ENCODE measurements at places on chromosomes 3 and 15.

- H3K27ac ChIP-seq, result no peak overlapping the region
- peaks cover 5% of the 10 kb centered on the region for H3K27me3 ChIP-seq
- H3K4me1 ChIP-seq, result no peaks in the 10 kb centered on the region
- DNase-seq, result no peak
- H3K36me3 ChIP-seq, result no peaks in the 10 kb centered on the region
These were observed 497.7 kb upstream of the THBS1 start for GRCh38 chr15:39083213-39083612.

DNA sequence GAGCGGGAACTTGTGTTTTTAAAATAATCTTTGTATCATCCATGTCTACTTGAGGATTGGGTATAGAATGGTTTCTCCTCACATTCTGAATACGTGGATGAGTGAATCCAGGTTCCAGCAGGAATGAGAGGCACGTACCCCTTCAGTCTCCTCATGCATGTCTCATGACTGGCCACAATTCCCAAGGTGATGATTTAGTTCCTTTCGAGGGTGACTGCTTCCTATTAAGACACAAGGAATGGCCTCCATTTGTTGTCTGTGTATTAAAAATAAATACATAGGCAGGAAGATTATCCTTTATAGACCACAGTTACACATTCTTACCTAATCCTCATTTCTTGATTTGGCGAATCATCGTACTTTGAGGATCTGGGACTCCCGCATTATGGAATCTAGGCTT, 217.0 kb upstream of the LRIG1 start:
- no peaks in the 10 kb centered on the region for H3K36me3 ChIP-seq
- no peaks in the 10 kb centered on the region for H3K4me1 ChIP-seq
- DNase-seq, result no peak
- no peak overlapping the region for H3K4me3 ChIP-seq
- no peak overlapping the region for H3K27ac ChIP-seq

- no peaks in the 10 kb centered on the region for H3K27me3 ChIP-seq
- H3K4me3 ChIP-seq, result no peak overlapping the region
- H3K36me3 ChIP-seq, result no peaks in the 10 kb centered on the region
These were observed 59.4 kb downstream of the CDC25A start for GRCh38 chr3:48128774-48129173.

DNA sequence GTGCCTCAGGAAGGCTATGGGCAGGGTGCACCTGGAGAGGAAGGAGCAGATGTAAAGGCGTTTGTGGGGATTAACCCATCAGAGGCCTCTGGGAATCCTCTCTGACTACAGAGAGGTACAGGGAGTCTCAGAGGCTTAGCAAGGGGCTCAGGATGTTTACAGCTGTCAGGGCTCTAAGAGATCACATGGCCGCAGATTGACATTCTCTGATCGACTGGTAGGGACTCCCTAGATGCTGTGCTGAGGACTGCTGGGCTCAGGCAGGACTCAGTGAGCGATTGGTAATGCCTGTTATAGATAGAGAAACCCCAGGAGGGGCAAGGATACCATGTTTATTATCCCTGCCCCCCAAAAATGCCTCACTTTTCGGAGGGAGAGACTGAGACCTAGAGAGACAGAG, 103.5 kb downstream of the CORO2B start:
- H3K36me3 ChIP-seq, result no peaks in the 10 kb centered on the region
- no peak overlapping the region for H3K27ac ChIP-seq
- no peak for DNase-seq
- H3K4me1 ChIP-seq, result no peaks in the 10 kb centered on the region

DNA sequence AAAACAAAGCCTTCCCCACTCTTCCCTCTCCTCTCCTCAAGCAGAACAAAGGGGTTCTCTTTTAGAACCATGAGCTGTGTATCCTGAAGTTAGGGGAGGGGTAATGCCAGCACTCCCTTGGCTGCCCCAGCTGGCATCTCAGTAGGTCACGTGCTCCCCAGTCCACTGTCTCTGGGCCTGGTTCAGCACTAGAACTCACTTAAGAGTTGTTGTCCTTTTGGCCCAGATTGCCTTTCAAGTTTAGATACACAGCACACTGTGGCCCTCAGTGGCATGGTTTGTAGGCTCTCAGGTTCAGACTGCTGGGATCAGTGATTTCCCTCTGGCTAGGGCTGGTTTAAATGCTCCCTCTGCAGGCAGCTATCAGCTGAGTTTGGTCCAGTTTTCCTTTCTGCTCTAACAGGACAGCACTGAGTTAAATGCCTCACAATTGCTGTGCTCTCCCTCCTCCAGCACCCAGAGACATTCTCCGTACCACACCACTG, 188.4 kb upstream of the ST8SIA2 start:
- no peak for DNase-seq
- no peaks in the 10 kb centered on the region for H3K36me3 ChIP-seq
- no peak overlapping the region for H3K4me3 ChIP-seq
- H3K27me3 ChIP-seq, result peaks cover 26% of the 10 kb centered on the region
- H3K4me1 ChIP-seq, result no peaks in the 10 kb centered on the region
- no peak overlapping the region for H3K27ac ChIP-seq

DNA sequence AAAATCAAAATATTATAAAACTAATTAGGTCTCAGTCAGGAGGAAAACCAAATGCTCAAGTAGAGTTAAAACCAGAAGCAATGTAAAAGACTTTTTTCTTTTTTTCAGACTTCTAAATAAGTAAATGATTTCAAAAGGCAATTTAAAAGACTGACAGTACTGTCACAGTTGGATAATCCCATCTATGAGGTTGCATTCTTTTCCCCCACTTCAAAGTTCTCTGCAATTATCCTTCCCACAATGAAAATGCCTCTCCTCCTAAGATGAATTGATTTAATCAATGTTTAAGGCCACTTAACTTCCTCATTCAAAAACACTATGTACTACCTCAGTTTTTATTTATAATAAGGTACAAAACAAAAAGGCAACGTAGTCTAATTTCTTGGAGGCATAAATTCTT, 8.1 kb downstream of the MRPL3 start:
- peaks cover 46% of the 10 kb centered on the region for H3K36me3 ChIP-seq
- H3K4me3 ChIP-seq, result no peak overlapping the region
- peaks cover 24% of the 10 kb centered on the region for H3K4me1 ChIP-seq
- H3K27ac ChIP-seq, result no peak overlapping the region

GRCh38 chr15:45180201-45180600, 7.6 kb downstream of the SHF start:
- H3K4me3 ChIP-seq, result no peak overlapping the region
- peak; percentile 55 for DNase-seq
- H3K27me3 ChIP-seq, result no peaks in the 10 kb centered on the region
- peaks cover 13% of the 10 kb centered on the region for H3K4me1 ChIP-seq
- H3K27ac ChIP-seq, result no peak overlapping the region
- no peaks in the 10 kb centered on the region for H3K36me3 ChIP-seq

- peaks cover 4% of the 10 kb centered on the region for H3K36me3 ChIP-seq
- peak overlapping the region; percentile 87 for H3K27ac ChIP-seq
- H3K27me3 ChIP-seq, result peaks cover 5% of the 10 kb centered on the region
- peaks cover 35% of the 10 kb centered on the region for H3K4me1 ChIP-seq
- H3K4me3 ChIP-seq, result peak overlapping the region; percentile 45
These were observed 15.9 kb downstream of the ZBTB38 start for GRCh38 chr3:141384157-141384556.

GRCh38 chr3:192651836-192652512, 75.4 kb downstream of the FGF12 start:
- DNase-seq, result no peak
- no peak overlapping the region for H3K4me3 ChIP-seq
- no peak overlapping the region for H3K27ac ChIP-seq
- H3K36me3 ChIP-seq, result no peaks in the 10 kb centered on the region

- no peak overlapping the region for H3K4me3 ChIP-seq
- no peak overlapping the region for H3K27ac ChIP-seq
- peaks cover 3% of the 10 kb centered on the region for H3K36me3 ChIP-seq
- peaks cover 10% of the 10 kb centered on the region for H3K4me1 ChIP-seq
These were observed 17.1 kb downstream of the HEXA start for GRCh38 chr15:72358650-72359171.

DNA sequence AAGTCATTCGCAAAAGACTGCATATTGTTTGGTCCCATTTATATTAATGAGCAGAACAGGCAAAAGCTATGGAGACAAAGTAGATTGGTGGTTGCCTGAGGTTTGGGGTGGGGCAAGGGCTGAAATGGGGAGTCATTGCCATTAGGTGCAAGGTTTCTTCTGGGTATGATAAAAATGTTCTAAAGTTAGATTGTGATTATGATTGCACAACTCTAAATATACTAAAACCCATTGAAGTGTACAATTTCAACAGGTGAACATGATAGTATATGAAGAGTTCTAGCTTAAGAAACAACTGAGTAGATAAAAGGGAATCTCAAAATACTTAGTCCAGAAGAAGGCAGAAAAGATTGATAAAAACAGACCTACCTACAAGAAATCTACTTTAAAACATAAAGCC, 56.7 kb downstream of the PAK2 start:
- H3K27ac ChIP-seq, result no peak overlapping the region
- H3K36me3 ChIP-seq, result peaks cover 10% of the 10 kb centered on the region
- no peaks in the 10 kb centered on the region for H3K27me3 ChIP-seq
- no peak for DNase-seq
- H3K4me3 ChIP-seq, result no peak overlapping the region
- H3K4me1 ChIP-seq, result peaks cover 6% of the 10 kb centered on the region

DNA sequence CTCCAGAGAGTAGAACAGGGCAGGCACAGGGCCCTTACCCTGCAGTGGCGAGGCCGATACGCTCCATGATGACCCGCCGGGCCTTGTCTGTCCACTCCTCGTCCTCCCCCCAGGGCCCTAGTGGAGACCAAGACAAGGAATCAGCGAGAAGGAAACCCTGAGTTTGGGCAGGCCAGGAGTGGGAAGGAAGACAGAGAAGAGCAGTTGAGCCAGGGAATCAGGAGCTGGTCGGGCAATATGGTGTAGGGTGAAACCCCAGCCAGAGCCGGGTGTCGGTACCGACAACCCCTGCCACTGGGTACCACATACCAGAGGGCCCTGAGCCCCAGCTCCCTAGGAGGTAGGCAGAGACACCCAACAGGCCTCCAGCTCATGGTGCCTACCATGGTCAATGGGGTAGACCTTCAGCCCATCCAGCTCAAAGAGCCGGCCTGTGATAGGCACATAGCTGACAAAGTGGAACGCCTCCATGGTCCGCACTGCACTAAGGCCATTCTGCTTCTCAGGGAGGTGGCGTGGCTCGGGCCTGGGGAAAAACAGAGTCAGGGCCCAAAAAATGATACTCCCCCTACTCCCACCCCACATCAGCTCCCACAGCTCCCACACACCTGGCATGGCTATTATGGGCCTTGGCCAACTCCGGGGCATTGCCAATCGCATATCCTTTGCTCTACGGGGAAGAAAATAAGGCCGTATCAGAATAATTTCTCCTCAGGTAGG, 38.0 kb downstream of the SEMA3G start:
- H3K36me3 ChIP-seq, result peaks cover 39% of the 10 kb centered on the region
- no peak overlapping the region for H3K27ac ChIP-seq
- no peaks in the 10 kb centered on the region for H3K27me3 ChIP-seq

DNA sequence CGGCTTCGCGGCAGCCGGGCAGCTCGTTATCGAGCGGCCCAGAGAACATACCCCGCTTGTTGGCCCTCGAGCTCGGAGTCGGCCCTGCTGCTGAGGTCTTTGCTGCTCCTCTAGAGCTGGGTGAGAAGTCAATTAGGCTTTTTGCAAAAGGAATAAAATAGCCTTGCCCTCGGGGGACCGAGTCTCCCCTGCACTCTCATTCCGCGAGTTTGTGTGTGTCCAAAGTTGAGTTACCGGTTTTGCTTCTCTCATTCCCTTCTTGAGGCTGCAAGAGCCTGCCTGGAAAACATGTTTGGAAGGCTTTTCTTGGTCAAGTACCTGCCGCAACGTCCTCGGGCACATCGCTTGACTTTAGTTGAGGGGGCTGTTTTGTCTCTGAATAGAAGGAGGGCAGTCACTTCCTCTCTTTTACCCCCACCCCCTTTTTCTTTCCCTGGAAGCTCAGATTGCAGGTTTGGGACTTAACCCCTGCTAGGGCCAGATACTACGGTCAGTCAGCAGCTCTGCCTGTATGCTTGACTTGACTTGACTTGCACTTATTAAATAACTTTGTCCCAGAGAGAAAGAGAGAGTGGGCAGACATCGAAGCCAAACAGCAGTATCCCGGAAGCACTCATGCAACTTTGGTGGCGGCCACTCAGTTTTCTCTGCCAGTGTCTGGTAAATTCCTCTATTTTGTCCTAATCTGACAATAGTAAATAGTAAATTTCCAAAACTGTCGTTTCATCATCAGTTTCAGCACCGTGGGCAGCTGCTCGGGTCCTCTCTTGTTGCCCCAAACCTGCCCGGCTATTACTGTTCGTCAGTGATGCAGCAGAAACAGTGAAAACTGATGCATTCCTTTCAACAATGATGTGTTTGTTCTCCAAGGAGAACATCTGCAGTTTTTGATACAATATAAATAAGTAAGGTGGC, 609 bp downstream of the RNF13 start:
- DNase-seq, result peak; percentile 33
- H3K27ac ChIP-seq, result peak overlapping the region; percentile 98
- H3K4me3 ChIP-seq, result peak overlapping the region; percentile 90
- H3K27me3 ChIP-seq, result no peaks in the 10 kb centered on the region

DNA sequence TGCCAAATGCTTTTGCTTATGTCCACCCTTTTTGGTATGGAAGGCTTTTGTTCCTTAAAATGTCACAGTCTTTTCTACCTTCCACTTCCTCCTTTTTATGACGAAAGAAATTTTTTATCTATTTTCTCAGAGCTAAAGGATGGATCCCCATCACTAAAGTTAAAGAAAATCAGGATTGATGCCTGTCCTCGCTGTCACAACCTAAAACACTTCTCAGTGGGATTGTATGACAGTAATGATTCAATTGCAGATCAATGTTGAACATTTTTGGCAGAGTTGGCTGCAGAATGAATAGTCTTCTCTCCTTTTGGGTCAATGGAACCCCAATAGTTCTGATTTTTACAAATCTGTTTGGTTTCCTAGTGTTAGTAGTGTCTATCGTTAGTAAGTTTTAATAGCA, 549.8 kb upstream of the ROBO2 start:
- no peak overlapping the region for H3K27ac ChIP-seq
- no peak overlapping the region for H3K4me3 ChIP-seq
- no peaks in the 10 kb centered on the region for H3K4me1 ChIP-seq
- H3K27me3 ChIP-seq, result no peaks in the 10 kb centered on the region

- H3K27me3 ChIP-seq, result no peaks in the 10 kb centered on the region
- no peak for DNase-seq
These were observed 995.3 kb downstream of the OTOL1 start for GRCh38 chr3:162491952-162492351.

- H3K36me3 ChIP-seq, result no peaks in the 10 kb centered on the region
- no peaks in the 10 kb centered on the region for H3K27me3 ChIP-seq
- peaks cover 23% of the 10 kb centered on the region for H3K4me1 ChIP-seq
- peak; percentile 45 for DNase-seq
- peak overlapping the region; percentile 77 for H3K27ac ChIP-seq
These were observed 44.0 kb upstream of the BCL6 start for GRCh38 chr3:187788984-187789857.

DNA sequence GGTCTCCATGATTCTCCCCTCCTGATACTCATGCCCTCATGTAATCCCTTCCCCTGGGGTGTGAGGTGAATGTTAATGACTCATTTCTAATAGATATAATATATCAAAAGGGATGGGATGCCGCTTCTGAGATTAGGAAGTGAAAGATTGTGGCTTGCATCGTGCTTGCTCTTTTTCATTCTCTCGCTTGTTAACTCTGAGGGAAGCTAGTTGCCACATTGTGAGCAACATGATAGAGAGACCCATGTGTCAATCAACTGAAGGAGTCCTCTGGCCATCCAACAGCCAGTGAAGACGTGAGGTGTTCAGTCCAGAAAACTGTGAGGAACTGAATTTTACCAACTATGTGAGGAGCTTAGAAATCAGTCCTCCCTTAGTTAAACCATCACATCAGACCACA, 28.9 kb upstream of the DRD3 start:
- H3K27me3 ChIP-seq, result no peaks in the 10 kb centered on the region
- peaks cover 2% of the 10 kb centered on the region for H3K36me3 ChIP-seq
- peaks cover 17% of the 10 kb centered on the region for H3K4me1 ChIP-seq
- no peak overlapping the region for H3K27ac ChIP-seq
